T-helper 2 cell (primary cell): ENCODE measurements at places on chromosomes 2 and 18.

- no peak for DNase-seq
Measured at GRCh38 chr18:27138079-27138478, 47.0 kb downstream of the CHST9 start.

DNA sequence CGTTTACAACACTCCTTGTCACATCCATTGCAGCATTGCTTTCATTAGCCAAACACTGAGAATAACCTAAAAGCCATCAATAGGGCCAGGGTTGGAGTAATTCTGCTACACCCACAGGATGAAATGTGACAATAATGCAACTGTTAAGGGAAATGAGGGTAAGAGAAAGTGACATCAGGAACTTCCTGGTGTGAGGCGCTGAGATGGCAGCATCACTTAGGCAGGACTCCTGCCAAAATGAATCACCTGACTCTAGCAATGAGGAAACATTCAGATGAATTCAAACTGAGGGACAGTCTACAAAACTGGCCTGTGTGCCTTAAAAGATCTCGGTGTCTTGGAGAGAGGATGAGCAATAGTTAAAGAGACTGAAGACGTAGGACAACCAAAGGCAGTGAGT lies 115.6 kb upstream of the AGAP1 start:
- no peak for DNase-seq

DNA sequence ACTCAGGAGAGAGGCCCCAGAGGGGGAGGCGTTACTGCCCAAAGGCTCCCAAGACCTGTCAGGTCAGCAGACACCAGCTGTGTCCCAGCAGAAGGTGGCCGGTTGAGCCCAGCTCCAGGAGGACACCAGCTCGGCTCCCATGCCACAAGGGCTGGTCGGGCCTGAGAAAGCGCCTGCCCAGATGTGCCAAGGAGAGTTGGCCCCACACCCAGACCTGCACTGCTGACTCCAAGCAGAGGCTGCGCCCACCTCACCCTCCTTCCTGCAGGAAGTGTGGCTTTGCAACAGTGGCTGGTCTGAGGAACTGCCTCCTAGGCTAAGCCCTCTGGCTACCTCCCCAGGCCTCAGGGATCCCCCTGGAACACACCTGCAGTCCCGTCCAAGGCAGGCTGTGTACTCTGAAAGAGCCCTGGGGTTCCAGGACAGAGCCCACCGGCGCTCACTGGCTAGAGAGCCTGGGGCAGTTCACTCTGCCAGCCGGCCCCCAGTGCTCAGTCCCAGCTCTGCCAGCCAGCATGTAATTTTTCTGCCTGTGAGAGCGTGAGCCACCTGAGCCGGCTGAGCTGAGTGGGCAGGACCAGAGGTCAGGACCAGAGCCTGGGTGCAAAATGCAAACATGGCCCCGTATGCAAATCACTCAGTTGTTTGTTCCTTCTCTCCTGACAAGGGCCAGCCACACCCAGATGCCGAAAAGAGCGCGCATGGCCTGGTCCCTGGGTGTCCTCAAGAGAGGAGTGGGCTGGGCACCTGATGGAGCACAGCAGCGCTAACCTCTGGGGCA lies 36.9 kb upstream of the PTMA start:
- DNase-seq = no peak

DNA sequence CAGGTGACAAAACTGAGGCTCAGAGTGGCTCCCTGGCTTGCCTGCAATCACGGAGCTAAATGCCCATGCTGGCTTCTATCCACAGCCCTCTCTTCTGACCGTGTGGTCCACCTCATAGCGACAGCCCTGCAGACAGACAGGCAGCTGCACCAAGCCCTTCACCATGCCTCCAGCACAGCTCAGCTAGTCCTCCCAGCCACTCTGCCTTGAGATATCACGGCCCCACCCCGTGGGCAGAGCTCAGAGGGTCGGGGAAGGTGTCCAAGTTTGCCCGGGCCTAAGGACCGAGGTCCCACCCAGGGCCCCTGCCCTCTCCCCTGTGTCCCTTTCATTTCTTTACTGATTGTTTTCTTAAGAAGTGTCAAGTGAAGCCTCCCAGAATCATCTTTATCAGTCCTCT lies 128.2 kb upstream of the GLI2 start:
- DNase-seq = no peak

DNA sequence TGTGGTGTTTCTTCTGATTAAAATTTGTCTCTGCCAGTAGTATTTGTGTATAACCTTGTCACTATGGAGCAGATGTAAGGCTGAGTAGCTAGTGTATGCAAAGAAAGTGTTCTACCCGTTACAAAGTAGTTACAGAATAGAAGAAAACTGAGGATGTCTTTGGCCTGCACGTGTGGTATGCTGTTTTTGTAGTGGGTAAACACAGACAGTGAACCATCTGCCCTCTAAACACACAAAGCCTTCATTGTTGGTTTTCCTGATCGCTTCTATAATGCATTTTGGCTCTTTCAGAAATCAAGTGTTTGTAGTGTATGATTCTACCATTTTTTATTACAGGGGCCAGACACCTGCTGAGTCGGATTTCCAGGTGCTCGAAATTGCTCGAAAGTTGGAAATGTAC lies 61.5 kb downstream of the FARP2 start:
- DNase-seq = no peak

- no peak for DNase-seq
Measured at GRCh38 chr2:109715313-109715805, 78.7 kb upstream of the RGPD5 start.

- no peak for DNase-seq
Measured at GRCh38 chr18:64562651-64563050, 413.8 kb upstream of the LINC00305 start.

- no peak for DNase-seq
Measured at GRCh38 chr2:70922235-70923234, 13.2 kb upstream of the ATP6V1B1 start.

DNA sequence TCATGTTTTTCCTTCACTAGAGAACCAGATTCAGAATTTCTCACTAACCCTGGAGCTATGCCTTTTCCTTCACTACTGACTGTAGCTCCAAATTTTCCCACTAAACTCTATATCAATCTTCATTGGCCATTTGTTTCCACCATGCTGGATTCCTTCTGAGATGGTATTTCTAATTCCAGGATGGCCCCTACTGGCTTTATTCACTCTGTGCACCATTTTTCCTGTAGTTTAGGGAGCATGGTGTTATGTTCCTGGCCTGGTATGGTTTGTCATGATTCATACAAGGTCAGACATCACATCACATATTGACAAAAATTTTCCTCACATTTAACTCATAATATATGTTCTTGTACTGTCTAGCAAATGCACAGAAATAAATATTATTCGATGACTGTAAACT lies 229.2 kb upstream of the TFPI start:
- no peak for DNase-seq

DNA sequence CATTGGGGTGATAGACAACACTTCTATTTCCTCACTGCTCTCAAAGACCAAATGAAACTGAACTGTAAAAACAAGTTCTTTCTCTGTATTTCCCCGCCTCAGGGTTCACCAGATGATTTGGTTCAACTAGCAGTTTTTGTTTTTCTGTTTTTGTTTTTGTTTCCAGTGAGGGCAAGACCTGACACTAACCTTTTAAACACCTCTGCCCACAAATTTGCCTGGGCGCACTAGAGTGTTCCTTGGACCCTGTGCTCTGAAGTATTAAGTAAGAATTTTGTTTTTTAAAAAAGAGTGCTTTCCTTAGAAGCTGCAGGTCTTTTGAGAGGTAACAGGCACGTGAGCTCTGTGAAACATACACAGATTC lies 92.9 kb downstream of the DYSF start:
- no peak for DNase-seq

- DNase-seq = no peak
Measured at GRCh38 chr2:62435720-62436119, 70.3 kb downstream of the TMEM17 start.

DNA sequence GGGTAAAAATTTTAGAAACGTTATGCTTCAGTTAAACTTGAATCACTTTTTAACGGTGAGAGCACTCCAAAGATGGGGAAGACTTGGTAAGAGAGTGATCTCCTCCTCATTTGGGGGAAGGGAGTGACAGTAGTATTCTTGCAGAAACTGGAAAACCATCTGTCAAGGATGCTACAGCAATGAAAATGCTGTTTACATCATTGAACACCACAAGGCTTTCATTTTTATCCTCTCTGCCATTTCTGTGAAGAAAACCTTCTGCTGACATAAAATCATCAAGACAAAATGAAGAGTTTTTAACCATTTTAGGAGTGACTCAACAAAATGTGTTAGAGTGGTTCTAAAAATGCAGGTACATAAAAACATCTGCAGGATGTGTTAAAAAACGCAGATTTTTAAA lies 38.1 kb downstream of the CDH2 start:
- no peak for DNase-seq

DNA sequence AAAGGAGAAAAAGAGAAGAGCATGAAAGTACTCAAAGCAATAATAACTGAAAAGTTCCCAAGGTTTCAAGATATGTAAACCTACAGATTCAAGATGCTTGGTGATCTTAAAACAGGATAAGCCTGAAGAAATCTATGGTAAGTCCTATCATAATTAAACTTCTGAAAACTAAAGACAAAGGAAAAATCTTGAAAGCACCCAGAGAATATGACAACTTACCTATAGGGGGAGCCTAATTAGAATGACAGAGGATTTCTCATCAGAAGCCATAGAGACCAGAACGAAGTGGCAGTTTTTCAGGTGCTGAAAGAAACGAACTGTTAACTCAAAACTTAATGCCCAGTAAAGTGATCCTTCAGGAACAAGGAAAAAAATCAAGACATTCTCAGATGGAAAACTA lies 59.7 kb downstream of the XDH start:
- no peak for DNase-seq

DNA sequence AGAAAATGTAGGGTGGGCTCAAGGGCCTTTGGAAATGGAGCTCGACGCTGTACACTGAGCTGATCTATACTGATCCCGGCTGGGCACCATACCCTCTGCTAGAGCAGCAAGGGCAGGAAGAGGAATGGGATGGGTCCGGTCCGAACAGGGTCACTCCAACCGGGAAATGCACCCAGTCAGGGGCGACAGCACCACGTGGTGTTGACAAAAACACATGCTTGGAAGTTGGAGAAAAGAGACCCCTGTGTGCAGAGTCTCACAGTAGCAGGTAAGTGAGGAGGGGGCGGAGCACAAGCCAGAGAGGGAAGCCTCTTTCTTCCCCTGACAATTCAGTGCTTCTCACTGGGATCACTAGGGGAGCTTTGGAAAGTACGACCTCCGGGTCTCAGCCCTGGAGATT lies 84.1 kb upstream of the ASB18 start:
- DNase-seq = no peak
